ENCODE measurements at places on chromosomes 2 and 18. TPM values are rescaled to one million over a fixed set of nuclear protein-coding genes. Genes with fewer than 3 reads are reported as not detected.

GRCh38 chr2:239690651-239691631 lies 290.1 kb upstream of the HDAC4 start:
- DNase-seq: no peak

DNA sequence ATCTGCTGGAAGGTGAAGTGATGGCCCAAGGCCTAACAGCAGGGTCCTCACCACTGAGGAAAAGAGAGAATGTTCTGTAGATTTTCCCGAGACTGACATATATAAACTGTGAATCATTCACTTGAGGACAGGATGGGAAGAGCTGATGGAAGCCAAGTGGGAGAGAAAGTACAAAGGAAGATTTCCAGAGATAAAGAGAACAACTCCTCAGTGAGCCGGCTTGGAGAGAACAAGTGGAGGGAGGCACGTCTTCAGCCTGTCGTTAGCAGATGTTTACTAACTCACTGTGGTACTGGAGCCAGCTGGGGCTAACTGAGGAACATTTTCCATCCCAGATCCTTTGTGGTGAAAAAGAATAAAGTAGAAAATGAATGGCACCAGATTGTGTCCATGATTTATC lies 552.9 kb upstream of the TNP1 start:
- DNase-seq: no peak

- DNase-seq: no peak
Measured at GRCh38 chr18:21184396-21184996, 57.5 kb upstream of the GREB1L start.

- peak; percentile 56 for DNase-seq
Measured at GRCh38 chr2:226423498-226423960, 376.1 kb downstream of the IRS1 start.

DNA sequence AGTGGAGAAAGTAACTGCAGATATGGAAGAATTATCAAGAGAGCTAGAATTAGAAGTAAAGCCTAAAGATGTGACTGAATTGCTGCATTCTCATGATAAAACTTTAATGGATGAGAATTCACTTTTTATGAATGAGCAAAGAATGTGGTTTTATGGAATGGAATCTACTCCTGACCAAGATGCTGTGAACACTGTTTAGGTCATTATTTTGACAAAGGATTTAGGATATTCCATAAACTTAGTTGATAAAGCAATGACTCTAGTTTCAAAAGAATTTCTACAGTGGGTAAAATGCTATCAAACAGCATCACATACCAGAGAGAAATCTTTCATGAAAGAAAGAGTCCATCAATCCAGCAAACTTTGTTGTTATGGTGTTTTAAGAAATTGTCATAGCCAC lies 1317.7 kb upstream of the ACVR2A start:
- no peak for DNase-seq

CYP1B1 gene
- total RNA-seq: 13.5 TPM

DNA sequence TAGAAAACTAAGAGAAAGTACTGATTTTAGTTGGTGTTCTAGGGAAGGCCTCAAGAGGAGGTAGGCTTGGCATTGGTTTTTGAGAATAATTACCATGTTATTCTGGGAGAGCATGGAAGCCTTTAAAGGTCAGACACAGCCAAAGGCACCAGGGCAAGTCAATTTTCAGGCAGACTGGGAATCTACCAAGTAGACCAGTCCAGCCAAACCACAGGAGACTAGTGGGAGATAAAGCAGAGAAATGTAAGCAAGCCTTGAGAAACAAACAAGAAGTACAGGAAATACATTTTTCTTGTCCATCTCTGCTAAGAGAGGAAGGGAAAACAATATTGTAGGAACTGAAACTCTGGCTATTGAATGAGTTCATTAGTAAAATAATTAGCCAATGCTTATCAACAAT lies 5.5 kb upstream of the CCDC68 start:
- no peak for DNase-seq

TEKT4 gene
- total RNA-seq: not detected

All from HT-29 (cell line).